ENCODE measurements at places on chromosomes 2 and 18.

- H3K4me1 ChIP-seq: peaks cover 5% of the 10 kb centered on the region
- H3K36me3 ChIP-seq: peaks cover 20% of the 10 kb centered on the region
- no peak for DNase-seq
- H3K4me3 ChIP-seq: no peak overlapping the region
These were observed 103.4 kb upstream of the RNU4ATAC start for GRCh38 chr2:121427187-121427689.

- no peaks in the 10 kb centered on the region for H3K4me1 ChIP-seq
- no peak overlapping the region for H3K27ac ChIP-seq
- H3K27me3 ChIP-seq: no peaks in the 10 kb centered on the region
- no peak overlapping the region for H3K4me3 ChIP-seq
- no peak for DNase-seq
- H3K36me3 ChIP-seq: no peaks in the 10 kb centered on the region
These were observed 427.8 kb upstream of the ZEB2 start for GRCh38 chr2:144947709-144948037.

GRCh38 chr2:234932591-234933168 is 19.1 kb upstream of the SH3BP4 start:
- H3K4me3 ChIP-seq: no peak overlapping the region
- peaks cover 2% of the 10 kb centered on the region for H3K27me3 ChIP-seq
- no peaks in the 10 kb centered on the region for H3K36me3 ChIP-seq
- H3K27ac ChIP-seq: no peak overlapping the region
- no peak for DNase-seq

GRCh38 chr2:229080172-229080571 is 190.9 kb downstream of the PID1 start:
- no peak overlapping the region for H3K27ac ChIP-seq
- no peaks in the 10 kb centered on the region for H3K4me1 ChIP-seq
- no peaks in the 10 kb centered on the region for H3K27me3 ChIP-seq
- no peaks in the 10 kb centered on the region for H3K36me3 ChIP-seq

- no peak overlapping the region for H3K27ac ChIP-seq
- DNase-seq: no peak
- H3K36me3 ChIP-seq: no peaks in the 10 kb centered on the region
- no peak overlapping the region for H3K4me3 ChIP-seq
- peaks cover 8% of the 10 kb centered on the region for H3K27me3 ChIP-seq
These were observed 101.7 kb downstream of the COBLL1 start for GRCh38 chr2:164739966-164740365.

- H3K27ac ChIP-seq: peak overlapping the region; percentile 90
- H3K4me3 ChIP-seq: peak overlapping the region; percentile 60
- DNase-seq: peak; percentile 39
- H3K4me1 ChIP-seq: peaks cover 80% of the 10 kb centered on the region
- H3K27me3 ChIP-seq: no peaks in the 10 kb centered on the region
- H3K36me3 ChIP-seq: peaks cover 1% of the 10 kb centered on the region
These were observed 172.3 kb downstream of the ICOS start for GRCh38 chr2:204108781-204109295.

- no peaks in the 10 kb centered on the region for H3K4me1 ChIP-seq
- no peaks in the 10 kb centered on the region for H3K36me3 ChIP-seq
- H3K4me3 ChIP-seq: no peak overlapping the region
- H3K27me3 ChIP-seq: peaks cover 8% of the 10 kb centered on the region
- no peak for DNase-seq
These were observed 40.5 kb downstream of the RDH14 start for GRCh38 chr2:18519914-18520450.

GRCh38 chr2:20107776-20108175 is 56.3 kb upstream of the LAPTM4A start:
- H3K36me3 ChIP-seq: peaks cover 2% of the 10 kb centered on the region
- no peak overlapping the region for H3K27ac ChIP-seq
- no peak overlapping the region for H3K4me3 ChIP-seq
- H3K27me3 ChIP-seq: peaks cover 5% of the 10 kb centered on the region

DNA sequence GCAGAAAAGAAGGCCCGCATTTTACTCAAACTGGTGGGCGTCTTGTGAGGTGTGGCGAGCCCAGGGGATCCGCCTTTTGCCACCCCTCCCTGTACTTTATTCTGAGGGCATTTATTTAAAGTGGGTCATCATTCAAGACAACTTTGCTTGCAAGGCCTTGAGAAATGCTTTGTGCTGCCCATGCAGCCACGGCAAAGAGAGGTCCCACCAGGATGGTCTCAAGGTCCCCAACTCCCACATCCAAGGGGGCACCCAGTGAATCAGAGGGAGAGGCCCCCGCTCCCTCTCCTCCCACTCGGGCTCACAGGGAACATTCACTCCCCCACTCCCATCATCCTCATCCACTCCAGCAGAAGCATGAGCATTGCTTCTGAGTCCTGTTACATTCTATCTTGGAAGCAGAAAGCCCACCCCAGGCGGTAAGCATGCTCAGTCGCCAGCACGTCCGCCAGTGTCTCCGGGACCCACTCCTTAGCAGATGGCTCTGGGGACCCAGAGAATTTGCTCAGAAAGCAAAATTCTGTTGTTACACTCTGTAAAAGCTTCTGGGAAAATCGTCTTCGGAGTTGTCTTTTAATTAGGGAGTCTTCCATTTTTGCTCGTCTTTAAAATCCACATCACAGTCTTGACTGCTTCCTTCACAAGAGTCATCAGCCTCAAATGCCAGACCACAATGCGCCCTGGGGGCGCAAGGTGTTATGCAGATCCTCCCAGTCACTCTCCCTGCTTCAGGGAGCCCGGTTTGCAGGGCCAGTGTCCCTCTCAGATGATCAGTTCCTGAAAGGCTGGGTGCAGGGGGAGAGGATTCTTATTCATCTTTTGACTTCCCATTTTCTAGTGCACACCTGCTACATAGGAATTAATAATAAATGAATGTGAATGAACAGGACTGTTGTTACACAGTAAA is 99.4 kb upstream of the NCK2 start:
- no peak overlapping the region for H3K4me3 ChIP-seq
- DNase-seq: no peak
- H3K4me1 ChIP-seq: no peaks in the 10 kb centered on the region

DNA sequence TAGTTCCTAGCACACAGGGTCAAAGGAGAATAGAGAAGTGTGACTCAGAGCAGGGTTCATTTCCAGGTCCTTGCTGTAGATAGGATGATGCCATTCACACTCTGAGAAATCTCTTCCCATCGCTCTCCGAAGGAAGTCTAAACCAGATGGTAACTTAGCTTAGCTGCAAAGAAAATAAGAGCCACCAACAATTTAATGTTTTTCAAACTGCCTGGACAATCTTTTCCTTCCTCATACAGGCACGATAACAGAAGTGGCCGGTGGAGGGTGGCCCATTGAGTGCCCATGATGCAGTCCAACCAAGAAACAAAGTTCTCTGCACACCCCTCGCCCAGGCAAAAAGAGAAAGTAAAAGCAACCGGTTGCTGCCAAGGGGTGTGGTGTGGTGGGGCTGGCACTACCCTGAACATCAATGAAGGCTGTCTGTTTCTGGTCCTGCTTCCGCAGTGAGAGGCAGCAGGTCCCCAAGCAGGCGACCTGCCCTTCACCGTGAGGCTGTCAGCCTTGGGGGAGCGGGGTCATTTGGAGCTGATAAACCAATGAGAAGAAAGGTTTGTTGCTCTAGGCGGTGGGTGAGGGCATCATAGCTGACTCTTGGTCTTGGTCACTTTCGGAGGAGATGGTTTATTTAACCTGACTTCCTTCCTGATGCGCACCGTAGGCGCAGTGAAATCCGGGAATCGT is 105.6 kb upstream of the CD302 start:
- peak overlapping the region; percentile 92 for H3K4me3 ChIP-seq
- peak; percentile 38 for DNase-seq
- H3K27me3 ChIP-seq: no peaks in the 10 kb centered on the region

DNA sequence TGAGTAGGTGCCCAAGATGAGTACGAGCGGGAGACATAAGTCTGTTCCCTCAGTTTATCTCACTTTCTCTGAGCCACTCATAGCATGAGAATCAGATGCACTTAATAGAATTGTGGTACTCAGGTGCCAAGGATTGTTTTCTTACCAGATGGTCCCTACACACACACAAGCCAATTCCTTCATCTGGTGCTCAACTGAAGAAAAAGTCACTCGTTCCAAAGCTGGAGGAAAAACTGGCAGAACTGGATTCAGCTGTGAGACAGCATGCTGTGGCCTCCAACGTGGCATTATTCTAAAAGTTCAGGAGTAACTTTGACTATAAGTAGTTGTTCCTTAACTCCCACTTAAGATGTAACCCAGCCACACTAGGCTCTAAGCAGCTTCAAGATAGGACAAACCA is 33.4 kb upstream of the ABCA12 start:
- no peaks in the 10 kb centered on the region for H3K36me3 ChIP-seq
- no peak overlapping the region for H3K27ac ChIP-seq
- DNase-seq: no peak
- H3K4me3 ChIP-seq: no peak overlapping the region
- no peaks in the 10 kb centered on the region for H3K27me3 ChIP-seq
- H3K4me1 ChIP-seq: peaks cover 7% of the 10 kb centered on the region

- H3K4me3 ChIP-seq: peak overlapping the region; percentile 24
- H3K36me3 ChIP-seq: peaks cover 3% of the 10 kb centered on the region
- H3K27ac ChIP-seq: peak overlapping the region; percentile 10
- peaks cover 4% of the 10 kb centered on the region for H3K27me3 ChIP-seq
- DNase-seq: no peak
These were observed 69.6 kb upstream of the CD28 start for GRCh38 chr2:203636588-203637470.

- H3K36me3 ChIP-seq: no peaks in the 10 kb centered on the region
- DNase-seq: no peak
- no peak overlapping the region for H3K4me3 ChIP-seq
- H3K27ac ChIP-seq: no peak overlapping the region
These were observed 401.4 kb downstream of the ALK start for GRCh38 chr2:29520001-29520400.

DNA sequence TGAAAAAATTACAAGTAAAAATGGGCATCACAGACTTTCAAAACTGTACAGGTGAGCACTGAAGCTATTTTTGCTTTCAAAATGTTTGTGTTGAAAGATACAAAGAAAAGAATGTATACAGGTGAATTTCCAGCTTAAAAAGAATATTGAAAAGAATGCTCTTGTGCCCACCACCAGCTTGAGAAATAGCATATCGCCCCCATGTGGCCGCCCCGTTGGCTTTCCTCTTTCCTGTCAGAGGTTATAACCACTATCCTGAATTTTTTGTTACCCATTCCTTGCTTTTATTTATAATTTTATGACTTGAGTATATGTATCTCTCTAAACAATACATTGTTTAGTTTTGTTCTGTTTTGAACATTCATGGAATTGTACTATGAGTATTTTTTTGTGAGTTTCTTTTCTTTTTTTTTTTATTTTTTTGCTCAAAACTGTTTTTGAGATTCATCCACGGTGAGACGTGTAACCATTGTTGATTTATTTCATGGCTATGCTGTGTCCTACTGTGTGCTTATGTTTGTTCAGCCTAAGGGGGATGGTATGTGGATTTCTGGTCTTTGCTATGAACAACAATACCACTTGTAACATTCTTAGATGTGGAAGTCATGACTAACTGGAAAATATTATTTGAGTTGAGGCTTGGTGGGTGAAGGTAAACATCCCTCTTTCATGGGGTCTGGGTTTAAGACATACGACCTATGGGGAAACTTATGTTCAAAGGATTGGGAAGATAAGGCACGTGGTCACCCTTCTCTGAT is 11.6 kb downstream of the TRPM8 start:
- no peak for DNase-seq
- H3K4me3 ChIP-seq: no peak overlapping the region
- H3K4me1 ChIP-seq: peaks cover 5% of the 10 kb centered on the region

DNA sequence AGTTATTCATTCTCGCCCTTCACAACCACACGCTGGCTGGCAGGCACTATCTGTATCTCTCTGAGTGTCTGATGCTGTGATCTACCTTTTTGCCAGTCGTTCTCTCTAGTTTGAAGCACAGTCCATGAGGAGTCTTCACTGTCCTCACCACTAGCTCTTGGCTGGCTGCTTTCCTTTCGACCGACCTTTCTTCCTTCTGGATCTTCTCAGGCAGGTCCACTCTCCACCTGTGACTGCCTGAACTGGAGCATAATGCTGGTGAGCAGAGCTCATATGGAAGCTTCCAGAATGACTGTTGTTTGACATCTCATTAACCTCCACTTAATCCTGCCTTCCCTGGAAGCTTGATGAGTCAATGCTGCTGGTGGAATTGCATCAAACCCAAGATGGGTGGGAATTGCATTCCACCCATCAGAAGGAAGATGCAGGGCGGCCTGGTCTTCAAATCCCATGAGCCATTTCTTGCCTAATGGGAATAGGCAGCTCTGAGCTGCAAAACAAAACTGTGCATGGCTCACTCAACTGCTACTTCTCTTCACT is 283.5 kb upstream of the HDAC4 start:
- peaks cover 27% of the 10 kb centered on the region for H3K27me3 ChIP-seq
- no peak overlapping the region for H3K4me3 ChIP-seq
- DNase-seq: no peak
- H3K4me1 ChIP-seq: no peaks in the 10 kb centered on the region

DNA sequence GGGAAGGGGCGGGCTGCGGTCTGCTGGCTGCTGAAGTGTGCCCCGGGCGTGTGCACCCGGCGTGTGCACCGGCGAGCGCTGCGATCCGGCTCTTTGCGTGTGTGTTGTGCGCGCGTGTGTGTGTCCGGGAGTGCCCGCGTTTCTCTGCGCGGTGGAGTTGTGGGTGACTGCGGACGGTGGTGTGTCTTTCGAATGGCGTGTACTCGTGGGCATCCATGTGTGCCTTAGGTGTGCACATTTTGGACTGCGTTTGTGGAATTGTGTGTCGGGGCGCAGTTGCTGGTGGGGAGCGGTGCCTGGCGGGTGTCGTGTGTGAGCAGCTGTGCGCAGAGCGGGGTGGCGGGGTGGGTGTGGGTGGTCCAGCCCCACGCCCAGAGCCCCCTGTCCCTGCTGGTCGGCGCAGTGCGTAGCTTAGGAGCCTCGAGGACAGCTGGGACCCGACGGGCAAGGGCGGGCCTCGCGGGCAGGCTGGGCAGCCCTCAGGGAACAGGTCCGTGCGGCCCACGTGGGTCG is 533 bp downstream of the HPCAL1 start:
- H3K4me3 ChIP-seq: peak overlapping the region; percentile 99
- H3K27ac ChIP-seq: peak overlapping the region; percentile 90
- peaks cover 69% of the 10 kb centered on the region for H3K4me1 ChIP-seq
- peaks cover 4% of the 10 kb centered on the region for H3K27me3 ChIP-seq
- H3K36me3 ChIP-seq: peaks cover 3% of the 10 kb centered on the region
- DNase-seq: no peak

DNA sequence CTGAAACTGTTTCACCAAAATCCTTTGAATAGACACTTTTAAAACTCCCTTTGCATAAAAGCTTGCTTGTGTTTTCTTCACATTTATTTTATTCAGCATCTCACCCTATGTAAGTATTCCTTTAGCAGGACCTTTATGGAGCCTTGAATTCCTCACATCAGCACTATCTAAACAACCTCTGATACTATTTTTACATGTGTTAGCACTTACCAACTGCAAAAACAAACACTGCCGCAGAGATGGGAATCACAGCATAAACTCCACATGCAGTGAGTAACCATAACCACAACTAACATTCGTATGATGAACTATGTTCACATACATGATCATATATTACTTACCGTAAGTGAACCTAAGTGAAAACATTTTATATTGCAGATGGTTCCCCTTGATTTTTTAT is 15.4 kb downstream of the FBXO15 start:
- no peaks in the 10 kb centered on the region for H3K36me3 ChIP-seq
- no peaks in the 10 kb centered on the region for H3K4me1 ChIP-seq
- H3K27me3 ChIP-seq: no peaks in the 10 kb centered on the region
- no peak overlapping the region for H3K27ac ChIP-seq
- no peak for DNase-seq

- no peaks in the 10 kb centered on the region for H3K36me3 ChIP-seq
- no peak for DNase-seq
- peaks cover 3% of the 10 kb centered on the region for H3K27me3 ChIP-seq
- H3K4me3 ChIP-seq: no peak overlapping the region
These were observed 113.1 kb downstream of the MREG start for GRCh38 chr2:215900203-215900611.

GRCh38 chr2:47636596-47637264 is 146.2 kb upstream of the MSH6 start:
- no peak overlapping the region for H3K4me3 ChIP-seq
- H3K4me1 ChIP-seq: no peaks in the 10 kb centered on the region
- peaks cover 10% of the 10 kb centered on the region for H3K27me3 ChIP-seq
- no peak overlapping the region for H3K27ac ChIP-seq
- DNase-seq: no peak

Data from activated T-helper 1 cell treated with anti-CD3 and anti-CD28 coated beads, Interleukin-12 subunit alpha, Interleukin-12 subunit beta, Interleukin-2, Interleukin-4 antibody, amounts not matched to agents 30 ng/mL and 10 ng/mL and 1 ng/mL, durations not matched to agents 14 hours and 24 hours and 36 hours (primary cell).